ENCODE measurements at places on chromosomes 16 and 17. TPM values are rescaled to one million over a fixed set of nuclear protein-coding genes. Genes with fewer than 3 reads are reported as not detected.

CUEDC1 gene
- 5.8 TPM for total RNA-seq

KCNJ2 gene
- total RNA-seq, result 1.3 TPM

TNK1 gene
- total RNA-seq, result 11.9 TPM

WBP2 gene
- 18.3 TPM for total RNA-seq

GPRC5C gene
- total RNA-seq, result 36.2 TPM

PRPSAP1 gene
- 47.7 TPM for total RNA-seq

CDIP1 gene
- 9.4 TPM for total RNA-seq

ZPBP2 gene
- total RNA-seq, result not detected

CLDN9 gene
- not detected for total RNA-seq

KRTAP1-5 gene
- not detected for total RNA-seq

SLFN12L gene
- total RNA-seq, result not detected

CCL22 gene
- total RNA-seq, result not detected

TMEM220 gene
- 0.96 TPM for total RNA-seq

EXOC7 gene
- 39.9 TPM for total RNA-seq

ITGAD gene
- not detected for total RNA-seq

SPATA2L gene
- 9.4 TPM for total RNA-seq

AIPL1 gene
- total RNA-seq, result not detected

MAP2K3 gene
- total RNA-seq, result 18.1 TPM

SCN4A gene
- not detected for total RNA-seq

ZNF624 gene
- total RNA-seq, result 4.6 TPM

TEKT1 gene
- total RNA-seq, result not detected

MAPT gene
- total RNA-seq, result under 0.01 TPM

TMEM238L gene
- total RNA-seq, result not detected

LRRC75A gene
- total RNA-seq, result under 0.01 TPM

SLFN14 gene
- total RNA-seq, result not detected

MPV17L gene
- 0.72 TPM for total RNA-seq

KCNJ12 gene
- 1.4 TPM for total RNA-seq

PRSS36 gene
- 1.9 TPM for total RNA-seq

GPR142 gene
- total RNA-seq, result not detected

Data from tracheal epithelial cell (primary cell).